ENCODE measurements at places on chromosomes 12 and 14.

GRCh38 chr12:89247967-89248366 lies 104.3 kb downstream of the DUSP6 start:
- no peak for DNase-seq

GRCh38 chr14:51592836-51593235 lies 58.9 kb upstream of the FRMD6 start:
- DNase-seq, result no peak

DNA sequence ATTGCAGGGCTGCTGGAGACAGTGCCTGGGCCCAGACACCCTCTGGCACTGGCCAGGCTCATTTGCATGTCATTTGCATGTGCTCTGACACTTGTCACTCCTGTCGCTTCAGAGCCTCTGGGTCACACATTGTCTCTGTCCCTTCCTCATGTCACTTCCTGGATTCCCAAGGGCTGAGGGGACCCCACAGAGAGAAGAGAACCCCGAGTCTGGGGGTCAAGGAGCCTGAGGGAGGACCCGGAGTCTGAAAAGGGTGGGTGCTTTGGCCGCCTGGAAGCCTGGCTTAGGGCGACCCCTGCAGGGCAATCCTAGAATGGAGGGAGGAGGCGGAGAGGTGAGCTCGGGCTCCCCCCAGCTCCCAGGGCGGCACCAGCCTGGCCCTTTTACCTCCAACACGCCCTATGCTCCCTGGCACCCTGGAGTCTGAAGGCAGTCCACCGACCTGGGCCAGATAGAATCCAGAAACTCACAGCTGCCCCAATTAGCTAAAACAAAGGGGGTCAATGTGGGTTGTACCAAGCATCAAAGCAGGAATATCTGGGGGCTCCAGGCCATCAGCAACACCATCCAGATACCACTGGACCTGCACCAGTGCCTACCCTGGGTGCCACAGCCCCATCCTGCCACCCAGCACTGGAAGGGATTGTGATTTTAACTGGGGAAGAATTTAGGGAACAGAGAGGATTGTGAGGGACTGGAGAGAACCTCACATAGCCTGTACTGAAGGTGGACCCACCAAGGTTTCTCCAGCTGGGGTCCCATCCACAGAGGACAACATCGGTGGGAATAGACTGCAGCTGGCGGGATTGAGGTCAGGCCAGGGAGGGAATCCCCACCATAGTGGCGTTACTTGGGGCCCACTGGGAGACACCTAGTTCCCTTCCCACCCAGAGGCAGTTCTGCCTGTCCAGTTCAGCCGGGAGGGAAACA lies 21.8 kb upstream of the KRT78 start:
- DNase-seq, result no peak

- no peak for DNase-seq
These were observed 105.0 kb downstream of the ADGRD1 start for GRCh38 chr12:131058700-131059099.

GRCh38 chr12:128709660-128710059 lies 114.1 kb downstream of the SLC15A4 start:
- DNase-seq, result no peak

GRCh38 chr12:75554556-75554880 lies 43.1 kb upstream of the KRR1 start:
- no peak for DNase-seq

- DNase-seq, result no peak
These were observed 14.1 kb upstream of the NCOR2 start for GRCh38 chr12:124581307-124582107.

- DNase-seq, result no peak
These were observed 64.1 kb downstream of the E2F7 start for GRCh38 chr12:77001276-77001675.

DNA sequence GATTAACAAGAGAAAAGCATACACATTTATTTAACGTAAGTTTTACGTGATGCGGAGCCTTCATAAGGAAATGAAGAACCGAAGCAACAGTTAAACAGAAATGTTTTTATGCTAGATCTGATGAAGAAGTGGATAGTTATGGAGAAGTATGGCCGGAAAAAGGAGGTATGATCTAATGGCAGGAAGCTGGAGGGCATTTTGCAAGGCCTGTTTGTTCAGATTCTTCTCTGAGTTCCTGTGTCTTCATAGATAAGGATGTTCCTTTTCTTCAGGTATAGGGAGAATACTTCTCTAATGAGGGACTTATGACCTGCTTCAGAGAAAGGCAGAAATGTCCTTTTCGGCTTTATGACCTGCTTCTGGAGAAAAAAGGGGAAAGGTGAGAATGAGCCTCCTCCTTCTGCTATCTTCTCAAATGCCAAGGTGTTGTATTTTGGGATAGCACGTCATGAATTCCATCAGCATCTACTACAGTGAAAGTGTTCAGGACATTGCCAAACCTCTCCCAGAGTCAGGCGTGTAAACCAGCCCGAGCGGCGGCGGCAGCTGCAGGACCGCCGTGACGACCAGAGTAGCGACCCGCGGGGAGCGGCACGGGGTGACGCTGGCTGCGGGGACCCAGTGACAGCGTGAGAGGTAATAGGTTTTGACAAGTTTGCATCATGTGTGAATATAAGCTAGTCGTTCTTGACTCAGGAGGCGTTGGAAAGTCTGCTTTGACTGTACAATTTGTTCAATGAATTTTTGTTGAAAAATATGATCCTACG lies 33.7 kb upstream of the SGPP1 start:
- DNase-seq, result no peak

- no peak for DNase-seq
These were observed 89.2 kb downstream of the FOXN3 start for GRCh38 chr14:89327771-89328212.

GRCh38 chr14:78141590-78141989 lies 28.6 kb upstream of the NRXN3 start:
- DNase-seq, result no peak

DNA sequence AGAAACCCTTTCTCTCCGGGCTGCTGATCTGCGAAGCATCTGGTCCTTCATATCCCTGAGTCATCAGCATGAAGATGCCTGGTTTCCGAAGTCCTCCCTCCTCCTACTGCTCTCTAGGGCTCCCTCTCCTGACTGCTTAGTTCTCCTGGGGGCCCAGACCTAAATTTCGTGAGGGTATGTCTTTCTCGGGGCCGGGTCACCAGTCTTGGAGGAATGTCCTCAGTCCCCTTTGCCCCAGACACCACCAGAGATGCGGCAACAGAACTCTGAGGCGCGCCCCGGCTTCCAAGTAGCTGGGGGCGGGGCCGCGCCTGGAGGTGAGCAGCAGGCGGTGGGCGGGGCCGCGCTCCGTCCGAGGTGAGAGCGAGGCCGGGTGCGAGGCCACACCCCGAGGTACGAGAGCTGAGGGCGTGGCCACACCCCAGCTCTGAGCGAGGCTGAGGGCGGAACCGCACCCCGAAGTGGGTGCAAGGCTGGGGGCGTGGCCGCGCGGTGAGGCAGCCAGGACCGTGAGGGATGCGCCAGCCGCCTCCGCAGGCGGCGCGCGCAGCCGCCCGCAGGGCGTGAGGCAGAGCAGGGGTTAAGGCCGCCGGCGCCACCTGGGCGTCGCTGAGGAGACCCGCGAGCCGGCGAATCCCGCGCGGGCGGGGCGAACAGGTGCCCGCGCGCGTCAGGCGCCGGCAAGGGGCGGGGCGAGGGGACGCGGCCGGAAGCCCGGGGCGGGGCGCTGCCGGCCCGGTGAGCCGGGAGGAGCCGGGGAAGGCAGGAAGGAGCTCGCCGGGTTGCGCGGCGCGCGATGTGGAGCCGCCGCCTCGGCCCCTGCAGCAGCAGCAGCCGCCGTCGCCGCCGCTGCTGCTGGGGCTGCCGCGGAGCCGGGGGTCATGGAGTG lies at the start of gene BICDL1:
Gene BICDL1, plus strand, starts transcription at position 765 of the 889 bp plus-strand sequence. CDS start 633 bp downstream, outside the sequence.
- DNase-seq, result peak; percentile 87

- DNase-seq, result no peak
These were observed 374.4 kb upstream of the E2F7 start for GRCh38 chr12:77439749-77440148.

GRCh38 chr14:23068789-23069412 lies 11.6 kb upstream of the CDH24 start:
- peak; percentile 87 for DNase-seq

DNA sequence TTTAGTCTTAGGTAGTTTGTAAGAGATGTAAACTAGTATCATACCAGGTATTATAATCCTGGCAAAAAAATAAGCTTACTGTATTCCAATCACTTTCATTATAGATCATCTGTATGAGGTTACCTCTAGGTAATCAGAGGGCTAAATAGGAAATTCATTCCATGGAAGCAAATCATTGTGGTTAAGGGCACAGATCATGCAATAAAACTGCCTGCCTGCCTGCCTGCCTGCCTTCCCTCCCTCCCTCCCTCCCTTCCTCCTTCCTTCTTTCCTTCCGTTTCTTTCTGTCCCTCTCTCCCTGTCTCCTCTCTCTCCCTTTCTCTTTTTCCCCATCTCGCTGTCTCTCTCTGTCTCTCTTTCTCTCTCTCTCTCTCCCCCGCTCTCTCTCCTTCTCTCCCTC lies 3.2 kb upstream of the CLEC9A start:
- DNase-seq, result no peak

GRCh38 chr12:132003846-132004245 lies 54.1 kb downstream of the EP400 start:
- no peak for DNase-seq

- peak; percentile 16 for DNase-seq
These were observed 122.0 kb upstream of the ATXN7L3B start for GRCh38 chr12:74415633-74416032.

GRCh38 chr12:71591601-71592000 lies 72.0 kb downstream of the ZFC3H1 start:
- DNase-seq, result no peak

- DNase-seq, result no peak
These were observed 99.6 kb downstream of the SLC38A6 start for GRCh38 chr14:61080591-61081010.

DNA sequence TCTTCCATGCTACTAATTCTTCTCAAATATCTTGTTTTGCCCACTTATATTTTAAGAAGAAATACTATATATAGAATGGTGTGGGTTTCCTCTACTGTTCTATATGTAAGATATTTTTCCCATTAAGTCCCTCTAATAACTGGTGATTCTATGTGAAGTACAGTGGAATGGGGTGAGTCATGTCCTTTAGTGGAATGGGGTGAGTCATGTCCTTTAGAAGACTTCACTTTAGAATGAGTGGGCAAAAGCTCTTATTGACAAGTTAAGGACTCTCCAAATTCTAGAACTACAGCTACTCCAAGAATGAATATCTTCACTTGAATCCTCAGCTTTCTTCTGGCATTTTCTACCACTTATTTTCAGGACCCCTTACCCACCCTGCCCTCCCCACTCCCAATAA lies 349.9 kb downstream of the ETNK1 start:
- no peak for DNase-seq

All from Jurkat, Clone E6-1 (cell line).